Activated CD8-positive, alpha-beta memory T cell treated with anti-CD3 and anti-CD28 coated beads, Interleukin-2, amount 10 ng/mL, durations not matched to agents 7 days and 5 days (primary cell): ENCODE measurements at places on chromosomes 1 and 21. TPM values are rescaled to one million over a fixed set of nuclear protein-coding genes. Genes with fewer than 3 reads are reported as not detected.

DNA sequence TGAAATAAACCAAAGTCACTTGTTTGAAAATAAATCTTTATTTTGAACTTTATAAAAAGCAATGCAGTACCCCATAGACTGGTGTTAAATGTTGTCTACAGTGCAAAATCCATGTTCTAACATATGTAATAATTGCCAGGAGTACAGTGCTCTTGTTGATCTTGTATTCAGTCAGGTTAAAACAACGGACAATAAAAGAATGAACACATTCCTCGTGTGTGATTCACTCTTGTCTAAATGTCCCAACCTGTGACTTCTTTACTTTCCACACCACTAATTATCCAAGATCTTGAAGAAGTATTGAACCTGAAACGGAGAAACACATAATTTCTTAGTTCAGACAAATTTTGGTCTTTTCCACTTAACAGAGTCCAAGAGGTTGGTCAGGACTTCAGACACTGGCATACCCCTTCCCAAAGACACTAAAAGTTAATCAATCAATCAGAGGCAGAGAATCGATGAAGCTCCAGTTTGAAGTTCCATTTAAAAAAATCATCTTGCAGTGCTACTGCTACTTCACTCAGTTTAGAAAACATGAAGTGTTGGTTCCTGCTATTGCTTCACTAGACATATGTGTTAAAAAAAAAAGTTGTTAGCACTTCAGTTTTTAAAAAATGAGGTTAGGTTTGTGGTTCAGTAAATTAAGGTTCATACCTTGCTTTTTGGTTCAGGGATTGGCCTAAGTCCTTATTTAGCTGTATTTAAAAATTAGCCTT is 26.2 kb downstream of the ATP1B1 start:
- no peaks in the 10 kb centered on the region for H3K27me3 ChIP-seq
- H3K27ac ChIP-seq = no peak overlapping the region
- DNase-seq = no peak
- no peak overlapping the region for H3K4me3 ChIP-seq

- no peak for DNase-seq
- no peak overlapping the region for H3K4me3 ChIP-seq
- H3K4me1 ChIP-seq = no peaks in the 10 kb centered on the region
- H3K27ac ChIP-seq = no peak overlapping the region
Observed at GRCh38 chr21:43691086-43691795, 27.7 kb upstream of the PDXK start.

DNA sequence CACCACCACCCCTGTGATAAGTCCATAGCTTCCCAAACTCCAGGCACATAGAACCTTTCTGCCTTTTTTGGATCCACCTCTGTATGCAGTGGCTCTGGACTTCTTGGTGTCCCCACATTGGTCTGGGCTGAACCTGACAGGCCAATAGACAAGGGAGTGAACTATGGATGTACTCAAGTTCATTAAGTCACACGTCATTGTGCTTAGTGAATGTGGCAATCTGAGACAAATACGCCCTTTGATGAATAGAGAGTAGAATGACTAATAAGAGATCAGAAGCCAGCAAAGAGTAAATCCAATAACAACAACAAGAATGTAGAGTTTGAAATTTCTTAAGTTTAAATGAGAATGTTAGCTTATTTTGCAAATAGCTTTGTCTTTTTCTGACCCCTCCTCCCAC is 114.8 kb downstream of the ST6GALNAC3 start:
- H3K4me1 ChIP-seq = no peaks in the 10 kb centered on the region
- no peaks in the 10 kb centered on the region for H3K36me3 ChIP-seq
- DNase-seq = no peak
- H3K4me3 ChIP-seq = no peak overlapping the region
- no peaks in the 10 kb centered on the region for H3K27me3 ChIP-seq

DNA sequence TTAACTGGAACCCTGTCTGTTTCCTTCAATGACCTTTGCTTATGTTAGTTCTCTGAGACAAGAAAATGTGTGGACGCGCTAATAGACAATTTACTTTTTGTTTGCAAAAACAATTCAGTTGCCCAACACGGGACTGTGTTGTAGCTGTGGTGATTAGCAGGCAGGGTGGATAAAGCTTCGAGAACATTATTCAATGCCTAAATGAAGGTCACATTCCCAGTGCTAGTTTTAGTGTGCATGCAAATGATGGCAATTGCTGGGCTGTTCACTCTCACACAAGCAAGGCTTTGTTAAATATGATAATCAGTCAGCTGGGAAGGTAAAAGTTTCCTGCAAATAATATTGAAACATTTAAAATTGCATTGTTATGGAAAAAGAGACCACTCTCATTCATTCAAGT is 188.4 kb downstream of the BACH1 start:
- no peaks in the 10 kb centered on the region for H3K27me3 ChIP-seq
- no peak overlapping the region for H3K4me3 ChIP-seq
- no peak overlapping the region for H3K27ac ChIP-seq
- H3K4me1 ChIP-seq = no peaks in the 10 kb centered on the region
- no peaks in the 10 kb centered on the region for H3K36me3 ChIP-seq
- DNase-seq = no peak

- no peaks in the 10 kb centered on the region for H3K27me3 ChIP-seq
- DNase-seq = no peak
- peaks cover 11% of the 10 kb centered on the region for H3K36me3 ChIP-seq
- H3K27ac ChIP-seq = peak overlapping the region; percentile 20
Observed at GRCh38 chr1:2561446-2561845, 5.3 kb downstream of the TNFRSF14 start.

OR6N1 gene
- not detected for total RNA-seq

DNA sequence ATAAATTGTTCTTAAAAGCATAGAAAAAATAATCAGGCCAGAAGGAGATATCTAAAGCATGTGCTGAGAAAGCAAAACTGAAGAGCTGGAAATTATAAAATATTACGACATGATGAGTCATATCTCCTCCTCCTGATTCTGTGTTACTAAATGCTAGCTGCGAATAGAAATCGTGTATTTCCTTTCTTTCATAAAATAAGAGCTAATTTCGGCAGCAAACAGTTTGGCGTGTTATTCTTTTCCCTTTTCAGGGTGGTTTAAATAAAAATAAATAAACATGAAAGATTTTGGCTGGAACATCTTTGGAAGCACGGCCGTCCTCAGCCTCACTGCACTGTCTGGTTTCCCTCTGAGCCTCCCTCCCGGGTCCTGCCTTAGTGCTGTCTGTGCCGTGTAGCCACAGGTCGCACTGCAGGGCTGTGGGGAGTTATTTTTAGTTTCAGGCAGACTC is 56.0 kb downstream of the ADARB1 start:
- H3K4me1 ChIP-seq = peaks cover 20% of the 10 kb centered on the region
- no peaks in the 10 kb centered on the region for H3K27me3 ChIP-seq
- no peak overlapping the region for H3K27ac ChIP-seq
- no peak for DNase-seq

ARHGAP30 gene
- total RNA-seq = 260 TPM

DNA sequence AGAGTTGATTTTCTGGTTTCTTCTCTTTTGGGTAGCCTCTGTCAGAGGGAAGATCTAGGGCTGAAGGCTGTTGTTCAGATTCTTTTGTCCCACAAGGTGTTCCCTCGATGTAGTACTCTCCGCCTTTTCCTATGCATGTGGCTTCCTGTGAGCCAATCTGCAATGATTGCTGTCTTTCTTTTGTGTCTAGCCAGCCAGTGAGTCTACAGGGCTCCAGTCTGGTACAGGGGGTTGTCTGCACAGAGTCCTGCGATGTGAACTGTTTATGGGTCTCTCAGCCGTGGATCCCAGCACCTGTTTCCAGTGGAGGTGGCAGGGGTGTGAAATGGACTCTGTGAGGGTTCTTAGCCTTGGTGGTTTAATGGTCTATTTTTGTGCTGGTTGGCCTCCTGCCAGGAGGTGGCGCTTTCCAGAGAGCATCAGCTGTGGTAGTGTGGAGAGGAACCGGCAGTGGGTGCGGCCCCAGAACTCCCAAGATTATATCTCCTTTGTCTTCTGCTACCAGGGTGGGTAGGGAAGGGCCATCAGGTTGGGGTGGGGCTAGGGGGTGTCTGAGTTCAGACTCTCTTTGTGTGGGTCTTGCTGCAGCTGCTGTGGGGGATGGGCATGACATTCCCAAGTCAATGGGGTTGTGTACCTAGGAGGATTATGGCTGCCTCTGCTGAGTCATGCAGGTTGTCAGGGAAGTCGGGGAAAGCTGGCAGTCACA is 81.3 kb upstream of the C21orf91 start:
- peaks cover 15% of the 10 kb centered on the region for H3K4me1 ChIP-seq
- H3K4me3 ChIP-seq = no peak overlapping the region
- H3K27me3 ChIP-seq = no peaks in the 10 kb centered on the region
- no peak for DNase-seq
- no peak overlapping the region for H3K27ac ChIP-seq

DNA sequence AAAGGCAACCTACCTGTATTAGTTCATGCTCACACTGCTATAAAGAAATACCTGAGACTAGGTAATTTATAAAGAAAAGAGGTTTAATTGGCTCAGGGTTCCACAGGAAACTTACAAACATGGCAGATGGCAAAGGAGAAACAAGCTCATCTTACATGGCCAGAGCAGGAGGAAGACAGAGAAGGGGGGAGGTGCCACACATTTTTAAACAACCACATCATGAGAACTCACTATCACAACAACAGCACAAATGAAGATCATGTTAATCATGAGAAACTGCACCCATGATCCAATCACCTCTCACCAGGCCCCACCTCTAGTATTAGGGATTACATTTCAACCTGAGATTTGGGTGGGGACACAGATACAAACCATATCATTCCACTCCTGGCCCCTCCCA is 90.6 kb upstream of the KCTD3 start:
- DNase-seq = no peak
- no peak overlapping the region for H3K27ac ChIP-seq
- no peak overlapping the region for H3K4me3 ChIP-seq
- no peaks in the 10 kb centered on the region for H3K36me3 ChIP-seq
- no peaks in the 10 kb centered on the region for H3K4me1 ChIP-seq

DNA sequence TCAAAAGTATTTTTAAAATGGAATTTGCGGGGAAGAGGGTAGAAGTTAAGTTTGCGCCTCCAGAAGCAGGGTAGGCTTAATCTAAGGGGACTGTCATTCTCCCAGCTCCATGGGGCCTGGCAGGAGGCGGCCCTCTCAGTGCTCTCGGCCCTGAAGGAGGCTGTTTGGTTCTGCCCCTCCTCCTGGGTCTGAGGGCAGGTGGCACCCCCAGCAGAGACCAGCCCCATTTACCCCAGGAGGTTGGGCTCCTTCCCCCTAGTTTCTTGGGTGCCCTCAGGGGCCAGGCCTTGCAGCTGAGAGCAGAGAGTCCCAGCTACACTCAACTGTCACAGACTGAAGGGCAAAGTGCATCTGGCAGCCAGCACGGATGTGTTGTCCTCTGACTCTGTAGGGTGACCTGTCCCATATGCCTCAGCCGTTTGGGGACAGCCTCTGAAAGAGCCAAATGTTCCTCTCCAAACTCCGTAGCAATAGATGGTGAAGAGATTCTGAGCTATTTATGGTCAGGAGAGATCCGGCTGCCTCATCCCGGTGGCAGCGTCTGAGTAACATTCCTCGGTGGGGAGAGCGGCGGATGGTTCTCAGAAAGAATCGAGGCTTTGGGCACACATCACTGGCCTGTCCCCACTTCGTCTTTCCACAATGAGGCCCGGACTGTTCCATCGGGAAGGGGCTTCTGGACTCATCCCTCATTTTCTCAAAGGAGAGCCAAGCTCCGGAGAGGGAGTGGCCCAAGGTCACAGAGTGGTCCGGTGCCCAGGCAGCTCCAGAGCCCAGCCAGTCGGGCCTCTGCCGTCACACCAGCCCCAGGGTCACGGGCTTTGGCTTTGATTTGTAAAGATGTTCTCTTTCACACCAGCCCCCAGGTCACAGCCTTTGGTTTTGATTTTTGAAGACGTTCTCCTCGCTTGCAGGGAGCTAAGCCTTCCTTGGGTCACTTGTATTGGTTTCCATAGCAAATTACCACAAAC is 424.2 kb upstream of the VAMP3 start:
- no peaks in the 10 kb centered on the region for H3K36me3 ChIP-seq
- no peaks in the 10 kb centered on the region for H3K4me1 ChIP-seq
- no peak overlapping the region for H3K4me3 ChIP-seq
- H3K27ac ChIP-seq = no peak overlapping the region

- H3K27ac ChIP-seq = no peak overlapping the region
- no peaks in the 10 kb centered on the region for H3K36me3 ChIP-seq
- no peak for DNase-seq
- peaks cover 11% of the 10 kb centered on the region for H3K4me1 ChIP-seq
- H3K4me3 ChIP-seq = no peak overlapping the region
Observed at GRCh38 chr1:54124472-54124871, 28.3 kb downstream of the CDCP2 start.

REN gene
- total RNA-seq = not detected

- no peak overlapping the region for H3K27ac ChIP-seq
- no peaks in the 10 kb centered on the region for H3K4me1 ChIP-seq
- H3K36me3 ChIP-seq = no peaks in the 10 kb centered on the region
- DNase-seq = no peak
- no peak overlapping the region for H3K4me3 ChIP-seq
Observed at GRCh38 chr1:188247255-188247654, 1418.5 kb downstream of the PLA2G4A start.

PGLYRP3 gene
- not detected for total RNA-seq

GRCh38 chr1:214400131-214400530 is 119.2 kb downstream of the SMYD2 start:
- H3K27ac ChIP-seq = no peak overlapping the region
- H3K4me3 ChIP-seq = no peak overlapping the region
- DNase-seq = no peak
- H3K27me3 ChIP-seq = peaks cover 6% of the 10 kb centered on the region
- peaks cover 16% of the 10 kb centered on the region for H3K36me3 ChIP-seq
- peaks cover 51% of the 10 kb centered on the region for H3K4me1 ChIP-seq

GRCh38 chr21:31287201-31287600 is 56.9 kb downstream of the TIAM1 start:
- no peak overlapping the region for H3K27ac ChIP-seq
- no peaks in the 10 kb centered on the region for H3K36me3 ChIP-seq
- no peaks in the 10 kb centered on the region for H3K27me3 ChIP-seq
- peaks cover 13% of the 10 kb centered on the region for H3K4me1 ChIP-seq
- no peak for DNase-seq
- no peak overlapping the region for H3K4me3 ChIP-seq

UBL4B gene
- not detected for total RNA-seq

CELA3A gene
- not detected for total RNA-seq

RGS13 gene
- total RNA-seq = 0.37 TPM

- no peak for DNase-seq
- H3K27me3 ChIP-seq = peaks cover 28% of the 10 kb centered on the region
- H3K36me3 ChIP-seq = no peaks in the 10 kb centered on the region
- H3K27ac ChIP-seq = no peak overlapping the region
- no peak overlapping the region for H3K4me3 ChIP-seq
- no peaks in the 10 kb centered on the region for H3K4me1 ChIP-seq
Observed at GRCh38 chr1:9472386-9473031, 66.8 kb upstream of the SLC25A33 start.

GRCh38 chr1:14261395-14261794 is 337.1 kb upstream of the KAZN start:
- H3K27ac ChIP-seq = no peak overlapping the region
- H3K4me1 ChIP-seq = no peaks in the 10 kb centered on the region
- no peaks in the 10 kb centered on the region for H3K36me3 ChIP-seq
- H3K4me3 ChIP-seq = no peak overlapping the region
- H3K27me3 ChIP-seq = no peaks in the 10 kb centered on the region
- DNase-seq = no peak

ATPAF1 gene
- total RNA-seq = 44.3 TPM

DNA sequence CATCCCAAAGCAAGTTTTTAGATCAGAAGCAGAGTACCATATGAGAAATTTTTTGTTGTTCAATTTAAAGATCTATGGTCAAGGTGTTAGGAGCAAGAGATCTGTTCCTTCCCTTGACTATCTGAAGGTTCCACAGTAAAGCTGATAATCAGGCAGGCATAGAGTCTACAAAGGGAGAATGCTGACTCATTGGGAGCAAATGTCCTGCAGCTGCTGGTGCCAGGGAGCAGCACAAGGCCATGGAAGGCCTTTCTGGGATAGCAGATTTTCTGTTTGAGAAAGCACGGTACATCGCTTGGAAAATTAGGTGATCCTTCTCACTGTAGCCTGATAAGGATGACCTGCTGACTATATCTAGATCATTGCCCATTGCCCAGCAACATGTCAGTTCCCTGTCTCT is 210.1 kb upstream of the C1orf87 start:
- H3K4me3 ChIP-seq = no peak overlapping the region
- H3K4me1 ChIP-seq = peaks cover 10% of the 10 kb centered on the region
- no peak overlapping the region for H3K27ac ChIP-seq
